ENCODE measurements at places on chromosomes 13 and 19. TPM values are rescaled to one million over a fixed set of nuclear protein-coding genes. Genes with fewer than 3 reads are reported as not detected.
A peak's percentile ranks its signal among the peaks of the same experiment; 100 is the strongest.

Gene TEKTIP1
- not detected for total RNA-seq

Gene MAP4K1
- total RNA-seq: 0.17 TPM

Gene GIPC3
- under 0.01 TPM for total RNA-seq

DNA sequence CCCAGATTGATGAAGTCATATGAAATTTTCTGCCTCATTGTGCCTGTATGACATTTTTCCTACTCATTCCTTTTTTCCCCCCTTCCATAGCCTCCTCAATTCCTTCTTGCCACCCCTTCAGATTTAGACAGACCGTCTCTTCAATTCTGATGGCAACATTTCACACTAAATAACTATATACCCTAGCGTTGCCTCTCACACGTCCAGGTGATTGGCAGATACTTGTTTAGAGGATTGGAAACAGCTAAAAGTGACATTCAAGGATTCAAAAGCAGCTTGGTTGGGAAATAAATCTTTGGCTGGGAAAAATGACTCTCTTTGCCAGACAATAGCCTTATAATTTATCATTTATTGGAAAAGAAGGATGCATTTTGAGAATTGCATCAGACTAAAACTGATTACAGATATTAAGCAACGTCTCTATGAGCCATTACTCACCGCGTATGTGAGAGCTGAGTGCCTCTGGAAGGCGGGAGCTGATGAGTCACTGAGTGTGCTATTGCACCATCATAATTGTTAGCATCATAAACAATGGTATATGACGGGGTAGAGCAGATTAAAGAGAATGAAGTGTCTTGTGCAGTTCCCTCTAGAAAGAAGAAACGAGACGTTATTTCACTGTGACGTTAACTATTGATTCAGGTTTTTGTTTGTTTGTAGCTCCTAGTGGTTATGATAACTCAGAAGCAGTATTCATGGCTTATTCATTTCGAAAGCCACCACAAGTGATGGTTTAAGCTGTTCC lies 61.1 kb upstream of the FAM216B start:
- H3K27ac ChIP-seq: peak overlapping the region; percentile 44
- DNase-seq: peak; percentile 95
- no peaks in the 10 kb centered on the region for H3K36me3 ChIP-seq

- H3K27me3 ChIP-seq: peaks cover 7% of the 10 kb centered on the region
- no peak for DNase-seq
- peaks cover 13% of the 10 kb centered on the region for H3K4me1 ChIP-seq
Measured at GRCh38 chr19:2982561-2982960, 5.2 kb downstream of the TLE6 start.

DNA sequence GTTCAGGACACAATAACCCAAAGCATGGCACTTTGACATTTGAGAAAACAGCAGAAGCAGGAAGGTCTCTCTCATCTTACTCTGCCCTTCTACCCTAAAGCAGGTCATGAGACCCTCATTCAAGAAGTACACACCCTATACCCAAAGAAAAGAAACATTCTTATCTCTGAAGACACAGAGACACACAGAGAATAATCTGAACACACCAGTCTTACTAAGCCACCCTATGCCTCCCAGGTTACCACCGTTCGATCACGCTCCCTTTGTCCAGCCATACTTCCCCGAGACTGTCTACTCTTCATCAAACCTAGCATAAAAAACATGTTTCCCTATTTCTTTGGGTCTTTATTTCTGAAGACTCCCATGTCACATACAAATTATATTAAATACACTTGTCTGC lies 66.5 kb upstream of the ANKRD10 start:
- H3K4me3 ChIP-seq: no peak overlapping the region
- no peaks in the 10 kb centered on the region for H3K4me1 ChIP-seq
- no peak for DNase-seq
- no peaks in the 10 kb centered on the region for H3K27me3 ChIP-seq

DNA sequence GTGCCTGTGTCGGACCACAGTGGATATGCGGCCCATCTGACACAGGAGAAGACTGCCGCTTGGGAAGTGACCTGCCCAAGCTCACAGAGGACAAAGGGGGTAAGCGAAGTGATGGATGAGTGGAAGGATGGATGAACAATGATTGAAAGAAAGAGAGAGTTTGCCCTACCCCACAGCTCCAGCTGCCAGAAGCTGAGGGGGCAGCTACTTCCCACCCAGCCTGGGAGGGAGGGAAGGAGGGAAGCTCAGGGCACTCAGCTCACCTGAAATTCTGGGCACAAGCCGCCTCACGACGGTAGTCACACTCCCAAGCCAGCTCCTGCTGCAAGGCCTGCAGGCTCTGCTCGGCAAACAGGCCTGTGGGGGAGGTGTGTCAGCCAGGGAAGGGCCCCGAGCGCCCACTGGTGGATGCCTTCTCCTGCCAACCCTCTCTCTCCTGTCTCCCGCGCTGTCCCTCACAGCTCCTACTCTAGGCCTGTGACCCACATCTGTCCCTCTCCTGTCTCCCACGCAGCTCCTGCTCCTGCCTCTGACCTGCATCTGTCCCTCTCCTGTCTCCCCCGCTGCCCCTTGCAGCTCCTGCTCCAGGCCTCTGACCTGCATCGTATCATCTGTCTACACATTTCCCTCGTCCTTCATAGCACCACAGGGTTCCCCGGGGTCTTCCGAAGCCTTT lies 12.0 kb upstream of the NUMBL start:
- H3K27ac ChIP-seq: no peak overlapping the region
- peak; percentile 26 for DNase-seq
- H3K27me3 ChIP-seq: no peaks in the 10 kb centered on the region
- no peak overlapping the region for H3K4me3 ChIP-seq

DNA sequence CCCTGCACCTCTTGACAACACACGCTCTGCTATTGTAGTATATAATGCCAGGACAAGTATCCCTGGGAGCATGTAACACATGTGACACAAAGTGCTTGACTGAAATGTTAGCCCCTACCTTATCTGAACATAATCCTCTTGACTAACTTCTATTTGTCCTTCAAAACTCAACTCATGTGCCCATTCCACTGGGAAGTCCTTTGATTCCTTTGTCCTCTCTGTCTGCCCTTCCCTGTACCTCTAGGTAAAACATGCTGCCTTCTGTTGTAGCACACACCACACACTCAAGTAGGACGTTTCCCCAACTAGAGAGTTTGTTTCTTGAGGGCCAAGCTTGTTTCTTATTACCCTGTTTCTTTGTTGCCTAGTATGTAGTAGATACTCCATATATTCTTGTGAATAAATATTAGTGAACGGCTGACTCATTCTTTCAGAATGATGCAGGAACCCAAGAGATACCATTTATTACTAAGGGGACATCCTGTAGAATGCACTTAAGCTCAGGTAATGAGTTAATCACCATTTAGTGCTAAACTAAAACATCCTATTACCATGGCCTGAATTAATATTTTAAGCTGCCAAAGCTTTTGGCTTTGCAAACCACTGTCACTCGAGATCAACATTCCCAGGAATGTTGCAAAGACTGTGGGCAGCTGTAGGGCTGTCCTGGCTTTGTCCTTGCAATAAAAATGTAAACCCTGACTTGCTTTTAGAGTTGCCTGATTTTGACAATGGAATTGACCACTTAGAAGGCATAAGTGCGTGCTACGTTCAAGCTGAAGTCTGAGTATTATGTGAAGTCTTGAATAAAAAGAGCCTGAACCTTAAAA lies 313.4 kb downstream of the COG6 start:
- no peak overlapping the region for H3K27ac ChIP-seq
- no peaks in the 10 kb centered on the region for H3K4me1 ChIP-seq
- H3K4me3 ChIP-seq: no peak overlapping the region
- H3K27me3 ChIP-seq: no peaks in the 10 kb centered on the region
- no peak for DNase-seq
- no peaks in the 10 kb centered on the region for H3K36me3 ChIP-seq

DNA sequence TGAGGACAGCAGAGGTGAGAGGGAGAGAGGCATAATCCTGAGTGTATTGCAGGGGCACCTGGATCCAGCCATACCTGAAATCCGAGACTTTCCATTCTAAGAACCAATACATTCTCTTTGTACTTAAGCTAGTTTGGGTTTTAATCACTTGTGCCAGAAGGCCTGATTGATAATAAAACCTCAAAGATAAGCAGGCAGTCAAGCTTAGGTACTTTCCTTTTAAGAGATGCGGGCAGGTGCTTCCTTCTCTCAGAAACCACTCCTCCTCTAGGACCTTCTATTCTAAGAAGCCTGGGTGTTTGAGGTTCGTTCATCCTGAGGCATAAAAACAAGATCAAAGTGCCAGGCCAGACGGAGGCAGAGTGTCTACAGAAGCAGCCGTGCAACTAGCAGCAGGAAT lies 22.2 kb downstream of the FAM187B start:
- H3K36me3 ChIP-seq: no peaks in the 10 kb centered on the region
- H3K27ac ChIP-seq: no peak overlapping the region
- H3K4me3 ChIP-seq: no peak overlapping the region
- H3K27me3 ChIP-seq: no peaks in the 10 kb centered on the region
- DNase-seq: no peak
- no peaks in the 10 kb centered on the region for H3K4me1 ChIP-seq

GRCh38 chr19:12884202-12884601 lies 2.8 kb downstream of the KLF1 start:
- H3K36me3 ChIP-seq: no peaks in the 10 kb centered on the region
- DNase-seq: no peak
- H3K27ac ChIP-seq: no peak overlapping the region
- H3K4me3 ChIP-seq: no peak overlapping the region
- peaks cover 20% of the 10 kb centered on the region for H3K27me3 ChIP-seq

GRCh38 chr19:51726049-51726448 lies 2.3 kb upstream of the HAS1 start:
- DNase-seq: peak; percentile 73
- H3K4me3 ChIP-seq: no peak overlapping the region
- peak overlapping the region; percentile 47 for H3K27ac ChIP-seq
- peaks cover 6% of the 10 kb centered on the region for H3K4me1 ChIP-seq

DNA sequence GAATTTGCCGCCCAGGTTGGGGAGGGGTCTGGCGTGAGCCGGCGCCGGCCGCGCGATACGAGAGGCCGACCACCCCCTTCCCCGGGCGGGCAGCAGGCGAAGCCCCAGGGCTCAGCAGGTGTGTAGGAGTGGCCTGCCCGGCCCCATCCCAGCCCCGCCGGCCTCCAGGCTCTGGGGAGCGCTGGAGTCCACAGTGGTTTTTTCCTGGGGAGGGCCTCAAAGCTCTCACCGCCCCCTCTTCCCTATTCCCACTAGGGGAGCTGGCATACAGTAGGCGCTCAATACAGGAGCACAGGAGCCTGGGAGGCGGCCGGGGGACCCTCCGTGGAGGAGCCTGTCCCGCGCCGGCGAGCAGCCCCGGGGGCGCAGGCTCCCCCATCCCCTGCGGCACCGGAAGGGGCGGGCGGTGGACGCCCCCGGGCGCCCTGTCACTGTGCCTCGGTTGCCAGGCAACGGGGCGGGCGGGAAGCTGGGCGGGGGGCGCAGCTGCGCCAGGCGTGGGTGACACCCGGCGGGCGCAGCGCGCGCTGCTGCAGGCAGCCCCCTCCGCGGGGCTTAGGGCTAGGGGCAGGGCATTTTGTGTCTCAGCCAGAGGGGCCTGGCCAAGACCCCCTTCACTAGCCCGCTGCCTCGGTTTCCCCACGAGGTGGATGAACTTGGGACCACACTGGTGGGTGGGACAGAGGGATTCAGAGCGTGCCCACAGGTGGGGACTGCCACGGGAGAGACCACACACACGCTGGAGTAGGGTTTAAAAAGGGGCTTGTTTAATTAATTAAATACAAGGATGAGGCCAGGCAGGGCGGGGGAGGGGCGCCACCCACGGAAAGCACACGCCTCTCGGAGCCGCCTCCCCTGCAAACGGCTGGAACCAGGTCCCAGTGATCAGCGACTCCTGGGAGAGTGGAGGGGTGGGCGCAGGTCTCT lies 3.6 kb upstream of the REXO1 start:
- no peaks in the 10 kb centered on the region for H3K36me3 ChIP-seq
- H3K4me1 ChIP-seq: peaks cover 32% of the 10 kb centered on the region
- no peak overlapping the region for H3K27ac ChIP-seq
- H3K4me3 ChIP-seq: no peak overlapping the region
- DNase-seq: no peak

DNA sequence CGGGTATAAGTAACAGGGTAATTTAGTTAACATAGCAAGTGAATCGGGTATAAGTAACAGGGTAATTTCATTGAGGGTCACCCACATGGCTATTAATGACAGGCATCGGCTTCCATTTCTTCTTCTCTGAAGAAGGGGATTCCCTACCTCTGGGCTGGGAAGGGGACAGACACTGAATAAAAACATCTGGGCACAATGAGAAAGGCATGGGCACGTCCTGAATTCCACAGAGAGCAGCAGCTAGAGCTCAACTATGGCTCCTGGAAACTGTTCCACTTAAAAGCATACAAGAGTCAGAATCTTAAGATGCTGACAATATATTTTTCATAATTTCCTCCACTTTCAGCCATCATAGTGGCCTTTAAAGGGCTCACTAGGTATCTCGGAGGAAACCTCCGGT lies 51.8 kb downstream of the CRYL1 start:
- no peaks in the 10 kb centered on the region for H3K4me1 ChIP-seq
- H3K27ac ChIP-seq: no peak overlapping the region
- H3K4me3 ChIP-seq: no peak overlapping the region

GRCh38 chr19:16566161-16566560 lies 6.1 kb downstream of the SLC35E1 start:
- no peak overlapping the region for H3K4me3 ChIP-seq
- no peak for DNase-seq
- H3K36me3 ChIP-seq: peaks cover 15% of the 10 kb centered on the region
- no peak overlapping the region for H3K27ac ChIP-seq
- H3K27me3 ChIP-seq: no peaks in the 10 kb centered on the region

DNA sequence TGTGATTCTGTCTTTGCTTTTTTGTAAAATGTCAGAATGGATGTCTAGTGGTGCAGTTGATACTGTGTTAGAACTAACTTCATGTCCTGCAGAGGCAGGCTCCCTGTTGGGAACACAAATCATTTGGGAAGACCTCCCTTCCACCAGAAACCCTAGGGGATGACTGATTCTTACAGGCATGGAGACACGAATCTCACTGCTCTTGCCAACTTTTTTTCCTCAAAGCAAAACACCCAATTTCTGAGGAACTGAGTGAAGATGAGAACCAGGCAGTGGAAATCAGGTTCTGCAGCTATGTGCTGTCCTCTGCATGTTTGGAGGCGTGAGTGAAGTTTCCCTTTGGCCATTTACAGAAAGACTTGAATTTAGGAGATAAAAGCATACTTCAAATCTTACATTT lies 87.5 kb upstream of the CSNK1A1L start:
- no peak overlapping the region for H3K27ac ChIP-seq
- DNase-seq: no peak
- no peaks in the 10 kb centered on the region for H3K27me3 ChIP-seq
- no peak overlapping the region for H3K4me3 ChIP-seq

GRCh38 chr13:74026753-74027152 lies 107.5 kb downstream of the KLF12 start:
- no peaks in the 10 kb centered on the region for H3K36me3 ChIP-seq
- H3K27me3 ChIP-seq: no peaks in the 10 kb centered on the region
- H3K27ac ChIP-seq: no peak overlapping the region
- no peak overlapping the region for H3K4me3 ChIP-seq

All from fibroblast of lung (primary cell).